ENCODE measurements at places on chromosomes 5 and 9.

DNA sequence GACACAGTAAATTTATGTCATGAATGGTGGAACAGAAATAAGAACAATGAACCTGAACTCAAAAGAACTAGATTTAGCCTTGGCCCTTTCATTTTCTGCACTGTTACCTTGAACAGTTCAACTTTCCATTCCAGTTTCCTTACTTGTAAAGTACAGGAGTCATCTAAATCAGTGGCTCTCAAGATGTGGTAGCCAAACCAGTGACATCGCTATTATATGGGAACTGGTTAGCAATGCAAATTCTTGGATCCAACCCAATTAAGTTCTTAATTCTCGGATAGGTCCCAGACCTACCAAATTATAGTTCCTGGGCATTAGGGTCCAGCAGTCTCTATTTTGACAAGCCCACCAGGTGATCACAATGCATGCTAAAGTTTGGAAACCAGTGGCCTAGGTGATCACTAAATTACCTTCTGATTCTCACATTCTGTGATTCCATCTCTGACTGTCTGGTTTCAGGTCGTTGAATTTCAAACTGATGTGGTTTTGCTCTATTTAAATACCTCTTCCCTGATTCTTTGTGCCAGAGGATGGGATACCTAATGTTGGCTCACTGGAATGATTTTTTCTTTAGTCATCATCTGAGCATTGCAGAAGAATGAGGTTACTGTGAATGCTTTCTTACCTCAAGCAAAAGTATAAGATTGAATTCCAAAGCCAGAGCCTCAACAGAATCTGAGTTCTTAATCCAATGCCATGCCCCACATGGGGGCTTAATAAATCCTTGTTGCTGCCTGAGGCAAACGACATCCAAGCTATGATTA, 253.8 kb downstream of the ENC1 start:
- peak; percentile 27 for DNase-seq

- DNase-seq, result no peak
Measured at GRCh38 chr9:16357828-16358227, 512.6 kb downstream of the BNC2 start.

- no peak for DNase-seq
Measured at GRCh38 chr5:128252196-128252595, 168.6 kb downstream of the SLC12A2 start.

- DNase-seq, result no peak
Measured at GRCh38 chr5:79793304-79793703, 103.7 kb downstream of the CMYA5 start.

DNA sequence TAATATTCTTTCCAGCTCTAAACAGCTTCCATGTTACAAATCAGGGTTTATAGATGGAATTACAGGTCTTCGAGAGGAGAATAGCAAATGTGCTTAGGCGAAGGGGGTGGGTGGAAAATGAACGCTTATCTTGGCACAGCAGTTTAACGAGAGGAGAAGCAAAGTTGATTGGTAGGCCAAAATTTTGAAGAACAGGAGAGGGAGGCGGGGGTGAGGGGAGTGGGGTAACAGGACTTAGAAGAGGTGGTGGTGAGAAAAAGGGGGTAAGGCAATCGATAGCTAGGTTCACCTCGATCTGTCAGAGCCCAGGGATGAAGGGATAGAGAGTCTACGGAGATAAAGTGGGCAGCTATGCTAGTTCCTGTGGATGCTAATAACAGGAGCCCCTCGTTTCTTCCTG, 764 bp downstream of the ANKRA2 start:
- peak; percentile 24 for DNase-seq

DNA sequence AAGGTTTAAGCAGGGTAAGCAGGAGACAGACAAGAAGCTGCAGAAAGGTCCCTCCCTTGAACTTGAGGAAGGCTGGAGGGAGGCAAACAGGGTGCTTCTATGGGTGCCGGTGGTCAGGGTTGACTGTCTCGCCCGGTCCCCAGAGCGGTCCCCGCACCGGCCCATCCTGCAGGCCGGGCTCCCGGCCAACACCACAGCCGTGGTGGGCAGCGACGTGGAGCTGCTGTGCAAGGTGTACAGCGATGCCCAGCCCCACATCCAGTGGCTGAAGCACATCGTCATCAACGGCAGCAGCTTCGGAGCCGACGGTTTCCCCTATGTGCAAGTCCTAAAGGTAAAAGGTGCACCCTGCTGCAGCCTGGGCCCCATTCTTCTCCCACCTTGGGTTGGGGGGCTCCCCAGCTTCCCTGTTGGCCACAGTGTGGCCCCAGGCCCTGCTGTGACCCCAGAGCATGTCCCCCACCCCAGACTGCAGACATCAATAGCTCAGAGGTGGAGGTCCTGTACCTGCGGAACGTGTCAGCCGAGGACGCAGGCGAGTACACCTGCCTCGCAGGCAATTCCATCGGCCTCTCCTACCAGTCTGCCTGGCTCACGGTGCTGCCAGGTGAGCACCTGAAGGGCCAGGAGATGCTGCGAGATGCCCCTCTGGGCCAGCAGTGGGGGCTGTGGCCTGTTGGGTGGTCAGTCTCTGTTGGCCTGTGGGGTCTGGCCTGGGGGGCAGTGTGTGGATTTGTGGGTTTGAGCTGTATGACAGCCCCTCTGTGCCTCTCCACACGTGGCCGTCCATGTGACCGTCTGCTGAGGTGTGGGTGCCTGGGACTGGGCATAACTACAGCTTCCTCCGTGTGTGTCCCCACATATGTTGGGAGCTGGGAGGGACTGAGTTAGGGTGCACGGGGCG, 5.7 kb downstream of the FGFR4 start:
- no peak for DNase-seq

- DNase-seq, result no peak
Measured at GRCh38 chr5:1544294-1544961, 20.7 kb upstream of the LPCAT1 start.

DNA sequence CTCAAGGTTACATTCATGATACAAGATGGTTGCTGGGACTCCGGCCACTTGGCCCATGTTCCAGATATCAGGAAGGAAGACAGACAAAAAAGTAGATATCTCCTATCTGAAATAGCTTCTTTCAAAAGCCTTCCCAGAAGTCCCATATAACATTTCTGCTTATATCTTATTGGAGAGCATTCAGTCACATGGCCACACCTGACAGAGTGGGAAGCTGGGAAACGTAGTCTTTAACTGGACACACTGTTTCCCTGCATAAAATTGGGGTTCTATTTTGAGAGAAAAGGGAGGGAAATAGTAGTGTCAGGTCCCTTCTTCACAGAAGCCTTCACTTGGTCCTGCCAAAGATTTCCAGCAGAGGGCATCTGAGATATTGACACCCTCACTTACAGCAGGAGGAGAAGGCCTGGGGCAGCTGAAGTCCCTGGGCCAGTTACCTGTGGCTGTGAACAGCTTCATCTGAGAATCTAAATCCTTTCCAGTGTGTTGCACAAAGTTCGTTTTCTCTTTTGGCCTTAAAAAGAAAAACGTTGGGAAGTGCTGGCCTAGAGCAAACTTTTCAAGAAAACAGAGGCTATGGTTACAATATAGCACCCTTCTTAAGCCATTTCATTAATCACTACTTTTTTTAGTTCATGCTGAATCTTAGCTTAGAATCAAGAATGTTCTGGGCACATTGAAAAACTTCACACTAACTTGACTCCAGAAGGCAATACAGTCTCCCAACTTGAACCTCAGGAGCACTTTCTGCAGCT, 33.5 kb downstream of the SPEF2 start:
- DNase-seq, result peak; percentile 67
